Right renal cortex interstitium (tissue), 3 donors: ENCODE measurements at places on chromosomes 12 and 14.

- no peak for DNase-seq
Observed at GRCh38 chr12:92602930-92603623, 99.7 kb upstream of the PLEKHG7 start.

- no peak for DNase-seq
Observed at GRCh38 chr12:46100551-46101484, 110.4 kb upstream of the SCAF11 start.

- DNase-seq = no peak
Observed at GRCh38 chr14:33917661-33918060, 33.2 kb downstream of the EGLN3 start.

DNA sequence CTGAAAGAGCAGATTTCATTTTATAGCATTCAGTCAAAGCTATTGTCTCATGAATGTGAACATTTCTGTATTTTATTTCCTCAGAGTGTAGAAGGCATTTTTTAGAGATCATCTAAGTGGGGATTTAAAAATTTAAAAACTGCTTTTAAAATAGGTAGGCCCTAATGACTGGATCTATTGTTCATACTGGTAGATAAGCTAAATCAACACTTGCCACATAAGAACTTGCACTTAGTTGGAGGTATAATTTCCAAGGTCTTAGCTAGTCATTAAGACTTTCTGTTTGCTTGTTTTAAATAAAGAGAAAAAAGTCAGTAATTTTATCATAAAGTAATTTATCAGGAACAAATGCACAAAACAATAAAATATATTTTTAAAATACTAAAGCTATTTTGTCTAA is 75.2 kb upstream of the LMO3 start:
- no peak for DNase-seq

DNA sequence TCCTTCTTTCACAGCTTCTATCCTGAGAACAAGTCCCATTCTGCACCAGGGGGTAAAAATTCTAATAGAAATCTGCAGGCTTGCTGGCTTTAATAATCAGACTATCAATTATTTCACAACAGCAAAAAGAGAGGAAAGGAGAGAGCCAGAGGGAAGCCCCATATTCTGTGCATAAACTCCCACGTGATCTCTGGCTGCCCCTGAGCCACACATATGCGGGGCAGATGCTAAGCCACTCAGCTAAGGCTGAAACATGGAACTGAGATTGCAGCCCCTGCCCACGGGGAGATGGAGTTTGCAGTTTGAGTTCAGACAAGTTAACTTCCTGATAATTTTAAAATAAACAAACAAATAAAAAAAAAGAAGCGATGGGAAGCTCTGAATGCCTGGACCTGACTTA is 254.4 kb upstream of the CCDC196 start:
- DNase-seq = no peak
